ENCODE measurements at places on chromosomes 1 and 21.
A peak's percentile ranks its signal among the peaks of the same experiment; 100 is the strongest.

GRCh38 chr21:29121759-29122158, 8.7 kb upstream of the MAP3K7CL start:
- H3K4me1 ChIP-seq = no peaks in the 10 kb centered on the region
- H3K27ac ChIP-seq = no peak overlapping the region
- peaks cover 3% of the 10 kb centered on the region for H3K27me3 ChIP-seq
- no peak overlapping the region for H3K4me3 ChIP-seq
- DNase-seq = no peak

- H3K4me3 ChIP-seq = no peak overlapping the region
- no peaks in the 10 kb centered on the region for H3K27me3 ChIP-seq
- DNase-seq = no peak
- H3K27ac ChIP-seq = no peak overlapping the region
- no peaks in the 10 kb centered on the region for H3K36me3 ChIP-seq
These were observed 120.4 kb upstream of the SLC25A33 start for GRCh38 chr1:9418851-9419250.

GRCh38 chr1:29575277-29575676, 339.0 kb downstream of the PTPRU start:
- H3K36me3 ChIP-seq = no peaks in the 10 kb centered on the region
- no peak overlapping the region for H3K4me3 ChIP-seq
- no peak for DNase-seq
- no peaks in the 10 kb centered on the region for H3K4me1 ChIP-seq

DNA sequence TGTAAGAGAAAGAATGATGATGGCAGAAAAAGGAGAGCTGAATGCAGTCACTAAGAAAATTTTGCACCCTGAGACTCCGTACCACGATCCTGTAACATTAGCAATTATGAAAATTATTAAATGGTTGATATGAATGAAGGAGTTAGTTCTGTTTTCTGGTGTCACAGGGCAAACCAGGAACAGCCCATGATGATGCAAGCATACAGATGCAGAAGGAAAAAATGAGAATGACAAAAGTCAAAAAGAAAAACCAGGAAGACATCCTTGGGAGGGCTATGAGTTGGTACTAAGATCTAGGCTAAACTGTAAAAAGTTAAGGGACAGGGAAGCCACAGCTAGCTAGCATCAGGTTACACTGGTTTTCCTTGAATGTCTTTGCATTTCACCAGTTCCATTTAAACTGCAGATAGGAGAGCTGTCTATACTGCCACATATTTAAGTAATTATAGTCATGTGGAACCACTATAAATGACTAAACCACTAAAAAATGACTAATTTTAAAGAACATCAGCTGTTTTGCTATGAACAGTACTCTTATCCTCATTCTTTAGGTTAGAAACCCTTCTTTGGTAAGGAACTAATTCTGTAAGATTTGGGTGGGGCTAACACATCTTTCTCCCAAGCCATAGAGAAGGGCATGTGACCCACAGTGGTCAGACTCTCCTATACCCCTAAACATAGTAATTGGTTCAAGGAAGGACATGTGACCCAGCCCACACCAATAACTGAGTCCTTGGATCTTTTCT, 11.4 kb downstream of the DOCK7 start:
- no peaks in the 10 kb centered on the region for H3K36me3 ChIP-seq
- DNase-seq = no peak
- H3K4me1 ChIP-seq = peaks cover 4% of the 10 kb centered on the region
- H3K4me3 ChIP-seq = no peak overlapping the region

GRCh38 chr1:12285496-12286143, 55.8 kb downstream of the VPS13D start:
- H3K27ac ChIP-seq = no peak overlapping the region
- DNase-seq = no peak
- no peak overlapping the region for H3K4me3 ChIP-seq
- peaks cover 16% of the 10 kb centered on the region for H3K36me3 ChIP-seq
- no peaks in the 10 kb centered on the region for H3K27me3 ChIP-seq
- no peaks in the 10 kb centered on the region for H3K4me1 ChIP-seq

DNA sequence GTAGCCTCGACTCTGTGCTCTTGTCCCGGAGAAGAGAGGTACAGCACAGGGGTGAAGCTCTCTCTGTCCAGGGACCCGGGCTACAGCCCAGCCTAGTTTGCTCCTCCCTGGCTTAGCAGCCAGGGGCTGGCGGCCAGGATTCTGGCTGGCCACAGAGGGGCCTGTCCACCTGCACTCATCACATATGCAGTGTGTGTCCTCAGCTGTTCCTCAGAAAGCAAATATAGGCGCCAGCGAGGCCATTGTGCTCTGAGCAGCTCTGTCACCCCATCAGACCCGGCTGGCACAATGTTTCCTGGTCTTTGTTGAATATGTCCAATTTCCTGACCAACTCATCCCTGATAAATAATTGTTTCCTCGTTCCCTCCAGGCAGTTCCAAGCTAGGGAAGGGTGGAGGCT, 28.5 kb downstream of the KCND3 start:
- H3K4me3 ChIP-seq = no peak overlapping the region
- peaks cover 3% of the 10 kb centered on the region for H3K36me3 ChIP-seq
- H3K4me1 ChIP-seq = peaks cover 9% of the 10 kb centered on the region
- H3K27ac ChIP-seq = no peak overlapping the region

DNA sequence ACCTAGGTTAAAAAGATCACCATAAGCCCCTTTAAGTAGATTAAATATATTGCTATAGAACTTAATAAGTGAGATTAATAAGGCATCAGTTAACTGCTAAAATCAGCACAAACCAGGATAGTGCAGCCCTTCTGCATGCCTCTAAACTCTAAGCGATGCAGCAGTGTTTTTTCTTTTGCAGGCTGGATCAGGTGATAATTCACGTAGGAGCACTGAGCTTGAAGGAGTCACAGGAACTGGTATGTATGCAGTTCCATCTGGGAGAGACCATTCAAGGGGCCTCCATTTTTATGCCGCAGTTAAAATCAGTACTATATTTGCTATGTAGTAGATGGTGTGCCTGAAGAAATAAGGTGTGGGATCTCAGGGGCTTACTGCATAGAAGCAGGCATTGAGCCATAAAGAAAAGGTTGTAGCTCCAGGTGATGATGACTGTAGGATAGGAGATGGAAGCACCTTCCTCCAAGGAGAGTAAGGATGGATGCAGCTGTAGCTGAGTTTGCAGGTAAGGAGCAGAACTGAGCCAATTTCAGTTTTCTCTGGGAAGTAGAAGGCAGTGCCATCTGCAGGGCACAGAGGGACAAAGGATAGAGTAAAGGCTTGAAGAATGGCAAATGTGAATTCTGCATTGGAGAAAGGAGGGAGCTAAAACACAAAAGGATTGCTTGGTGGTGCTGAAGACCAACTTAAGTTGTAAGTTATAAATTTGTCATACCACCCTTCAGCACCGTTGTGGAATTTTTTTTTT, 22.6 kb downstream of the NPL start:
- peaks cover 11% of the 10 kb centered on the region for H3K4me1 ChIP-seq
- no peak overlapping the region for H3K4me3 ChIP-seq
- H3K27ac ChIP-seq = no peak overlapping the region
- no peak for DNase-seq
- H3K36me3 ChIP-seq = no peaks in the 10 kb centered on the region

GRCh38 chr1:87052400-87052799, 138.0 kb downstream of the HS2ST1 start:
- no peaks in the 10 kb centered on the region for H3K4me1 ChIP-seq
- H3K36me3 ChIP-seq = no peaks in the 10 kb centered on the region
- H3K27me3 ChIP-seq = no peaks in the 10 kb centered on the region
- H3K27ac ChIP-seq = no peak overlapping the region

DNA sequence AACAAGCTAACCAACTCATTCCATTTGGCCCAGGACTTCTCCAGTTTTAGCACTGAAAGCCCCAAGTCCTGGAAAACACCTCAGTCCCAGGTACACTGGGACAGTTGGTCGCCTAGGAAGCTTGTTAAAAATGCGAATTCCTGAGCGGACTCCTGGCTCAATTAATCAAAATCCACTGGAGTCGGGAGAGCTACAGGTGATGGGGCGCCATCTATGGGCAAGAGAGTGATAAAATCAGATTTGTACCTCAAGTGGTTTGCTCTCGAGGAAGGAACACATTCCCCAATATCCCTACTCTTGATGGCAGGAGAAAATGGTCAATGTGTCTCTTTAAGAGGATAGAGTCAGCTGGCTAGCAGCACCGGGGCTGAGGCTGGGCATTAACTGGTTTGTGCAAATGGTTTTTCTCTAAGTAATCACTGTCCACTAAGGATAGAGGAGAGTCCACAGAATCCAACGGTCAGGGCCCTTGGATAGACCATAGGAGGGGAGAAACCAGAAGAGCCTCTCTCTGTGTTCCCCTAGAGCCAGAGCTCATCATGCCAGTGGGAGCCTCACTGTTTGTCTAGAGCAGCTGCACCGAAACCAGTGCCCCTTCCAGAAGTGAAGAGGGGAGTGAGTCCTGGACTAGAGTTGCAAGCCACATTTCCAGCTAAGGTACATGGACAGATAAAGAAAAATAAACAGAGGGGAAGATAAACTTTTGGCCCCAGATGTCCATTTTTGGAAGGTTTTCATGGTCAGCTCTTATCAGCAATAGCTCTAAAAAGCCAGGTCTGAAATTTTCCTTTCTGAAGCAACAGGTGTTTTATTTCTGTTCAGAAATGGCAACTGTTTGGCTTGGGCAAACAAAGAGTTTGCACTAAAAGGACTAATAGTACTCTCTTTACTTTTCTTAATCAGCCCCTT, 148.5 kb downstream of the TENT5C start:
- H3K4me1 ChIP-seq = no peaks in the 10 kb centered on the region
- no peaks in the 10 kb centered on the region for H3K36me3 ChIP-seq
- H3K27me3 ChIP-seq = no peaks in the 10 kb centered on the region
- peak; percentile 55 for DNase-seq
- H3K27ac ChIP-seq = no peak overlapping the region
- no peak overlapping the region for H3K4me3 ChIP-seq

DNA sequence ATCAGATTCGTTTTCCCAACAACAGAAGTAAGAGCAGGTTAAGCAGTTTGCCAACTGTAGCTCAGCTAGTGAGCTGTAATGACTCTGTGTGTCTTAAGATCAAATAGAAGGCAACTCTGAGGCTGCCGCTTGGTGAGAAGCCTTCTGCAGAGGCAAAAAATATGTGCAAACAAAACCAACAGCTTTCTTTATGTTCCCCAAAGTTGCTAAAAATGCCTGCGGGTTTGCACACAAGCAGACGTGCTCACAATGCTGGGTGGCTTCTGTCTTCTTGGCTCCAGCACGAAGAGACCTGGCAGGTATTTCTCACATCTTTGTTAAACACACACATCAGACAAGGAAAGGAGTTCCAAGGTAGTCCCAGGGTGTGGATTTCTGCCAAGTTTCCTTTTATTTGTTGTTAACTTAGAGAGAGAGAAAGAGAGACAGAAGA, 158.9 kb upstream of the JUN start:
- no peaks in the 10 kb centered on the region for H3K36me3 ChIP-seq
- H3K27ac ChIP-seq = no peak overlapping the region

GRCh38 chr21:31395268-31395667, 51.2 kb upstream of the TIAM1 start:
- no peak overlapping the region for H3K4me3 ChIP-seq
- H3K4me1 ChIP-seq = peaks cover 50% of the 10 kb centered on the region
- H3K27ac ChIP-seq = no peak overlapping the region
- no peaks in the 10 kb centered on the region for H3K27me3 ChIP-seq

GRCh38 chr21:38400195-38400919, 97.9 kb downstream of the ERG start:
- peaks cover 62% of the 10 kb centered on the region for H3K36me3 ChIP-seq
- no peaks in the 10 kb centered on the region for H3K4me1 ChIP-seq
- no peak overlapping the region for H3K27ac ChIP-seq
- no peak overlapping the region for H3K4me3 ChIP-seq
- peaks cover 6% of the 10 kb centered on the region for H3K27me3 ChIP-seq

DNA sequence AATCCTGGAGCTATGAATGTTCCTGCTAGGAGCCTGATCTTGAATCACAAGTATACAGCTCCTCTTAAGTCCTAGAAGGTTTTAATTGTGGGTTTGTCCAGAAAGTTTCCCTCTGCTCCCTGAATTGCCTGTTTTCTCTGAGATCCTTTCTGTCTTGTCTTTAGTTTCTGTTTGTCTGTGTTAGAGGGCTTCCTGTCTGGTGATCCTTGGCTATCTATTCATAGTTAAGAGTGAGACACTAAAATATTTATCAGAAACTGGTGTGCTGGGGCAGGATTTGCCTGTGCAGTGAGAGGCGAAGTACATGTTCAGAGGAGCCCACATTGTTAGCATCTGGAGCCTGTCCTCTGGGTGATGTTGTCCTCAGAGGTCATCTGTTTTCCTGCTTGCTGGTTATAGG, 45.4 kb downstream of the ETS2 start:
- H3K27ac ChIP-seq = no peak overlapping the region
- peaks cover 6% of the 10 kb centered on the region for H3K36me3 ChIP-seq
- no peak overlapping the region for H3K4me3 ChIP-seq
- peaks cover 3% of the 10 kb centered on the region for H3K4me1 ChIP-seq
- H3K27me3 ChIP-seq = peaks cover 6% of the 10 kb centered on the region

- no peak overlapping the region for H3K4me3 ChIP-seq
- H3K27me3 ChIP-seq = peaks cover 13% of the 10 kb centered on the region
- DNase-seq = no peak
- H3K4me1 ChIP-seq = peaks cover 6% of the 10 kb centered on the region
These were observed 73.4 kb downstream of the SCCPDH start for GRCh38 chr1:246797597-246797996.

DNA sequence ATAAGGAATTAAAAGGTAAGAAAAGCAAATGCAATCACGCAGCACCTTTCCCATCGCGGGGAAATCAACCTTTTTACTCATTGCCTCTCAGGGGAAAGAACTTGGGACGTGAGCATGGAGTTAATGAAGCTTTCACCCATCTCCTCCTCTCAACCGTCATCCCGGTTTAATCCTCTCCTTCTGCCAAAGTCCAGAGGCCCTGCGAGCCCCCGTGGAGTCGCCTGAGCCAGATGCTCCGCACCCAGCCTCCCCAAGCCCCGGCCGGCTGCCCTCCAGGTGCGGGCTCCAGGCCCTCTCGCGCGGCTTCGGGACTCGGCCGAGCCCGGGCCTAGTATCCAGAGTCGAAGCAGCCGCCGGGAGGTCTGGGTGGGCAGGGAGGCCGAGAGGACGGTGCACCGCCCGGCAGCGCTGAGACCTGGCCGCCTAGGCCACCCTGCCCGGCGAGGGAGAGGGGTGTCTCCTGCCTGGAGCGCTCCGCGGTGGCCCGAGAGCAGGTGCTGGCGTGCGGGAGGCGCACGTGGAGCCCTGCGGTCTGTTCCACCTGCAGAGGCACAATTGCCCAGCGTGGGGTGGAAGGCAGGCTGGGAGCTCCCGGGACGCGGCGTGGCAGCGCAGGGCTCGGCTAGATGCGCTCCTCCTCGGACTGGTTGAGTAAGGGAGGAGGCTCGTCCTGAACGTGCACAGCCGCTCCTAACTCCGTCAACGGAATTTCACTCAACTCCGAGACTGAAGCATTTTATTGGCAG, 218.5 kb downstream of the SDCCAG8 start:
- H3K36me3 ChIP-seq = peaks cover 4% of the 10 kb centered on the region
- peaks cover 3% of the 10 kb centered on the region for H3K27me3 ChIP-seq
- H3K27ac ChIP-seq = no peak overlapping the region
- H3K4me1 ChIP-seq = peaks cover 2% of the 10 kb centered on the region
